Stimulated activated CD4-positive, alpha-beta T cell treated with anti-CD3 and anti-CD28 coated beads, Interleukin-1b, Interleukin-23, amount 100 ng/mL, for 1 hour (primary cell): ENCODE measurements at places on chromosomes 2 and 18.

GRCh38 chr2:19883486-19883885, 18.3 kb downstream of the TTC32 start:
- DNase-seq: no peak

DNA sequence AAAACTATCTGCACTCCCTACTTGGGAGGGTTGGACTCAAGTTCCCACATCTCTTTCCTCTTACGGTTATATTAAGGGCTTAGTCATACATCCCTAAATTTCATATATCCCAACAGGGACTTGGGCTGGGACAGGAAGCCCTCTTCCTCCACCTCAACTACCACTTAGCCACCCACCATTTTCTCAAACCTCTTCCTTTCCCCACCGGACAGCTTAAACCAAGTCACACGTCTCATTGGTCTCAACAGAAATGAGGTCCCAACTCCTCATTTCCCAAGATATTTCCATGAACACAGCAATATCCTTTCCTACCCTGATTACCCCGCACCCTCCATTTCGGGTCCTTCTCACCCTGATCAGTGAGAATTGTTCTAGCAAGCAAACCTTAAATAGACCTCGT, 736 bp downstream of the ZSCAN30 start:
- DNase-seq: no peak

GRCh38 chr2:220006152-220006621, 378.8 kb downstream of the SLC4A3 start:
- no peak for DNase-seq

DNA sequence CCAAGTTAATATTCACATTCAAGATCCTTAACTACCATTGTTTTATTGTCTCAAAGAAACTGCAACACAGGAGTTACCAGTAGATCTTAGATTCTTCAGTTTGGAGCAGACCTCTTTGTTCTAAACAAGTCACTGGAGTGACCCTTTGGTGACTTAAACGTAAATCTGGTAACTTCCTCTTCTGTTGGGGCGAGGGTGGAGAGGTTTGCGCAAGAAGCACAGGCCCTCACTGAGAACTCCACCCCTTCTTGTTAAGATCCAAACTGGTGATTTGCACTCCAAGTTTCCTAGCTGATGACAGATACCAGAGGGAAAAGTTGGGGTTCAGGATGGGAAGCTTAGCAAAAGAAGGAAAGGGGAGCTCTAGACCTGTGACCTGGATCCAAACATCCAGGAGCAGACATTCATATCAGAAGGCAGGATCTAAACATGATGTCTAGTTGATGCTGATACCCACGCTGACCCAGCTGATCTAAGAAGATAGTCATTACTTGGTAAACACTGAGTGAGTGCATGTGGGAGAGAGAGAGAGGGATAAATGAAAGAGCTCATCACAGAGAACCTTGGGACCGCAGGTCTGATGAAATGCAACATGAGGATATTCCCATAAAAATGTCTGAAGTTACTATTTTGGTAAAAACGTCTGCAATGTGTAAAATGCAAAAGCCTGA, 256.0 kb downstream of the CDH20 start:
- no peak for DNase-seq

DNA sequence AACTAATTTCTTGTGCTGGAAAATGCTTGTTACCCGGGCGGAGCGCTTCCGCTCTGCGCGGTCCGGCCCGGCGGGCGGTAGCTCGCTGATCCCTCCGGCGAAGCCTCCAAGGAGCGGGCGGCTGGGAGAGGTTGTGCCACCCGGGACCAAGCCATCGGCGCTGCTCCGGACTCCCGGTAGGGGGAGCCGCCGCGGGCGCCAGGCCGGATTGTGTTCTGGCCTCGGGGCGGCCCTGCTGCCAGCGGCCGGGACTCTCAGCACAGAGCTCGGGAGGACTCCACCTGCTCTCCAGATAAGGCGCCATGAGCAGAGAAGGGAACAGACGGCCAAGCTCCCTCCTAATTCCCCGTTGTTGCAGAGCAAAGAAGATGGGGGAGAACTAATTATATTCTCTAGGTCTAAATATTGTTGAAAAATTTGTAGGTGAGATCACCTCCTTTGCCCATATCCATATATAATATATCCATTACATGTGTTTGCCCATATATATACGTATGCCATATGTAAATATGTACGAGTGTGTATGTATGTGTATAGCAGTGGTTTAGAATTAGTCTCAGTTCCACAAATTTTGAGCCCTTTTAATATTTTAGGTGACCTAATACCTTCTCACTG, 13.8 kb upstream of the SATB2 start:
- no peak for DNase-seq
